ENCODE measurements at places on chromosomes 16 and 17. TPM values are rescaled to one million over a fixed set of nuclear protein-coding genes. Genes with fewer than 3 reads are reported as not detected.

CIITA gene
- total RNA-seq, result 0.72 TPM

FOXN1 gene
- total RNA-seq, result not detected

SLC13A2 gene
- not detected for total RNA-seq

SLC38A8 gene
- total RNA-seq, result not detected

COX6A2 gene
- total RNA-seq, result not detected

EMC8 gene
- 72.0 TPM for total RNA-seq

PYY gene
- 0.17 TPM for total RNA-seq

KRTAP2-2 gene
- not detected for total RNA-seq

TMEM88 gene
- total RNA-seq, result not detected

SHISA6 gene
- total RNA-seq, result not detected

KRTAP2-1 gene
- not detected for total RNA-seq

USP32 gene
- total RNA-seq, result 30.0 TPM

C16orf92 gene
- total RNA-seq, result not detected

ZC3H18 gene
- total RNA-seq, result 6.4 TPM

TNP2 gene
- total RNA-seq, result not detected

NECAB2 gene
- 0.52 TPM for total RNA-seq

DOC2B gene
- not detected for total RNA-seq

PPL gene
- total RNA-seq, result 0.10 TPM

TMIGD1 gene
- total RNA-seq, result not detected

ZPBP2 gene
- not detected for total RNA-seq
